ENCODE measurements at places on chromosomes 1 and 21.

DNA sequence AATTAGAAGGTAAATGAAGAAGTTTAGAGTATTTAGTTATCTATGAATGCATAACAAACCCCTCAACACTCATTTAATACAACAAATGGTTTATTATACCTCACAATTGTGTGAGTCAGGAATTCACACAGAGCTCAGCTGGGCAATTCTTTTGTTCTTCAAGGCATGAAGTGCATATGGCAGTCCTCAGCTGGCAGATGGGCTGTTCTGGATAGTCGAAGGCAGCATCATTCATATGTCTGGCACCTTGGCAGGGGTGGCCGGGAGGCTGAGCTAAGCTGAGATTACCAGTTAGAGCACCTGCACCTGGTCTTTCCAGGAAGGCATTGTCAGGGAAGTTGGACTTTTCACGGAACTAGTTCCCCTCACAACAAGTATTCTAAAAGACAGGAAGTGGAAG is 286.2 kb upstream of the DUSP10 start:
- no peak for DNase-seq

DNA sequence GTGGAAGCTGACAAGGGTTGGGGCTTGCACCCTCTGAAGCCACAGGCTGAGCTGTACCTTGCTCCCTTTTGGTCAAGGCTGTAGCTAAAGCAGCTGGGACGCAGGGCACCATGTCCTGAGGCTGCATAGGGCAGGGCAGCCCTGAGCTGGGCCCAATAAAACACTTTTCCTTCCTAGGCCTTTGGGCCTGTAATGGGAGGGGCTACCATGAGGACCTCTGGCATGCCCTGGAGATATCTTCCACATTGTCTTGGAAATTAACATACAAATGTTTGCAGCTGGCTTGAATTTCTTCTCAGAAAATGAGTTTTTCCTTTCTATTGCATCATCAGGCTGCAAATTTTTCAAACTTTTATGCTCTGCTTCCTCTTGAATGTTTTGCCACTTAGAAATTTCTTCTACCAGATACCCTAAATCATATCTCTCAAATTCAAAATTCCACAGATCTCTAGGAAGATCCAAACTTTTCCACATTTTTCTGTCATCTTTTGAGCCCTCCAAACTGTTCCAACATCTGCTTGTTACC is 32.9 kb upstream of the TTLL7 start:
- no peak for DNase-seq

DNA sequence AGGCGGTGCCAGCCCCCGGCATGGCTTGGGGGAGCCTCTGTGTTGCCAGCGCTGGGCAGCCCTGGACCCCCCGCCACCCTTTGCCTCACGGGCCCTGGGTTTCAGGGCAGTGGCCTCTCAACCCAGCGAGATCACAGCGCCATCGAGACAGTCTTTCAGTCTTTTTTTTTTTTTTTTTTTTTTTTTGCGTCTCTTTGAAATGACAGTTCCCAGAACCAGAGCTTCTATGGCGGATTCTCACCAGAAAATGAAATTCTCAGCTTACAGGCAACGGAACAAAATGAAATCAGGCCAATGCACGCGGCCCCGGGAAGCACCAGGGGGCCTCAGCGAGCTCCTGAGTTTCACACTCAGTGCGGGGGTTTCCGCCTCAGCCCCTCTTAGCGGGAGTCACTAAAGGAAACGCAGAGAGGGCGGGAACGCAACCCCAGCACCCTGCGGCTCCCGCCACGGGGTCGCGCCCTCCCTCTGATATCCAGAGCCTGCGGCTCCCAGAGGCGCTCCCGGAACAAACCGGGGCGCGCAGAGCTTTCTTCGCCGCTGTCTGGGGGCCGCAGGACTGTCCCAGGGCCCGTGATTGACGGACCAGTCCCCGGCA is 8.0 kb upstream of the COL6A1 start:
- DNase-seq: peak; percentile 94

DNA sequence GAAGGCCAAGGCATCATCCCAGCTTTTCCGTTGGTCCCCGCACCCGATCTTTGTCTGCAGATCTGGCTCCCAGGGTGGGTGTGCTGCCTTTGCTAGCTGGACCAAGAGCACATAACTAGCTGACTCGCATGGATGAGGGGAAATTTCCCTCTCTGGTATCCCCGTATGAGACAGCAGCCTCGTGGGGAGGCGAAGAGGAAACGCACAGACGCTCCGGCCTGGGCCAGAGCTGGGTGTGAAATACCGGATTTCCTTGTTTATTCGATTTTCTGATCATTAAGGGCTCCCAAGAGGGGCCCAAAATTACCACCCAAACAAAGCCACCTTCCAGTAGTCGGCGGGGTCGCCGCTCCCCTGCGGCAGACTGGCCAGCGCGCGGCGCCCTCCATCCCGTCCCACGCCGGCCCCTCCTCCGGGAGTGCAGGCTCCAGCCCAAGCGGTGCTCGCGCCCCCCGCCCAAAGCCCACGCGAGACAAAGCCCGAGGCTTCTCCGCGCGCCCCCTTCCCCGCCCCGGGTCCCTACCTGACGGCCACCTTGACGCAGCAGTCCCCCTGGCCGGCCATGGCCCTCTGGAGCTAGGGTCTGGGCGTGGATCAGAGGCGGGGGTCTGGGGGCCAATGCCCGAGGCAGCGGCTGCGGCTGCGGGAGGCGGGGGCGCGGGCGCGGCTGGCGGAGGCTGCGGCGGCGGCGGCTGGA is 546 bp downstream of the KIF21B start:
- DNase-seq: no peak

- DNase-seq: no peak
Measured at GRCh38 chr1:44672254-44672955, 1.9 kb downstream of the TMEM53 start.

DNA sequence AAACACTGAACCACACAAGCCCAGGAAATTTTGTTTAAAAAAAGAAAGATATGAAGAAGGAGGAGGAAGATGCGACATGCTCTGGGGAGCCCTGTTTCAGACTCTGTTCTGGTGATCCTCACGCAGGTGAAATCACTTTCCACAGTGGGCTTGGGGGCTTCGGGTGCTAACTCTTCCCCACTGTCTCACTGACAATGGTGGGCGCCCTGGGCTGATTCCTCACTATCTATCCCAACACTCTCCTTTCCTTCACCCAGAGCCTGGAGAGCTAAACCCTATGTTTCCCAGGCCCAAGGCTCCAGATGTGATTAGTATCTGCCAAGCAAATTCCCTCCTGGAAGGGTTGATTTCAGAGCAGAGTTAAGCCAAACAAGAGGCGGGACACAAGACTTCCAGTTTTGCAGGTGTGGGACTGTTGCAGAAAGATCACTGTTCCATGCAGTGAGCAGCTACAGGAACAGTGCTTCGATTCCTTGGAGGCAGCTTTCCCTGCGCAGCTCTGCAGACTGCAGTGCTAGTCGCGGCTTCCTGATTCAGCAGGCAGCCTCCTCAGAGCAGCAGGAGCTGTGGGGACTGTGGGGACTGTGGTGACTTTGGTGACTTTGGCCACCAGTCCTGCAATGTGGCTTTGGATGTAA is 168.3 kb downstream of the RHOU start:
- no peak for DNase-seq

- peak; percentile 25 for DNase-seq
Measured at GRCh38 chr1:180270530-180271271, 40.6 kb downstream of the LHX4 start.

DNA sequence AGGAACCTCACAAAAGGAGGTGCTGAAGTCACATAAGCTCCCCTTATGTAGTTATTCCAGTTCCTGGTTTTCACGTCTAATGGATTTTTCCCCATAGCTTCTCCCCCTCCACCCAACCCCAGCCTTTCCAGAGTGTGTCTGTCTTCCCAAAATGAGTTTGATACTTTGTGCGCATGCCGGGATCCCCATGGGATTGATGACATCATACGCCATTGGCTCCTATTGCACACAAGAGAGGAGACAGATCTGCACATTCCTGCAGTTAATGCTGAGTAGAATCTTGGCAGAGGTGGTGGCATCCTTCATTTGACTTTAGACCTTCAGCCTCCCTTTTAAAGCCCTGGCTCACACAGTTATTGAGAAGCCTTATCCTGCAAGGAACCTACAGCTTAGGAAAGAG is 71.4 kb downstream of the DDR2 start:
- DNase-seq: no peak

DNA sequence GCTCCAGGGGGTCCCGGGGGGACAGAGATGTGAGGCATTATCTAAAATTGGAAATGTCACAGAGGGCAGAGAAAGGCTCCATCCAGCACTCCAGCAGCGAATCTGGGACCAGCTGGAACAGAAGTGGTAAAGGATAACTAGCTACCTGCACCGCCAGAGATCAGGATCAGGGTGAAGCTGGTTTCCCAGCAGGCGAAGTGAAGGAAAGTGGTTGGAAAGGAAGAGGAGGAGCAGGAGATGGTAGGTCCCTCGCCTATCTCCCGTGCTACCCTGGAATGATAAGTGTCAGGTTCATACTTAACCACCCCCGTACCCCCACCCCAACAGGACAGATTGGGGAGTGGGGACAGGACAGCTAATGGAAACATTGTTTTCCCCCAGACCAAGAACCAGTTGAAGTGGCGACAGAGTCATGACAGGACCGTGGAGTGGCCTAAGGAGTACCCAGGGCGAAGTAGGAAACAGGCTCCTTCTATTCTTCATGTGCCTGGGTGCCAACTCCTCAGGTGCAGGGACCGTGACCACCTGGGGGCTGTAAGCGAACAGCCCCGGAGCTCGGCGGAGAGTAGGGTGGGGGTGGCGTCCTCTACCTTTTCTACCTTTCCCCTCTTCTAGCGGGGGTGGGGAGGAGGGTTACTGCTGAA is 717 bp downstream of the B4GALT3 start:
- no peak for DNase-seq

DNA sequence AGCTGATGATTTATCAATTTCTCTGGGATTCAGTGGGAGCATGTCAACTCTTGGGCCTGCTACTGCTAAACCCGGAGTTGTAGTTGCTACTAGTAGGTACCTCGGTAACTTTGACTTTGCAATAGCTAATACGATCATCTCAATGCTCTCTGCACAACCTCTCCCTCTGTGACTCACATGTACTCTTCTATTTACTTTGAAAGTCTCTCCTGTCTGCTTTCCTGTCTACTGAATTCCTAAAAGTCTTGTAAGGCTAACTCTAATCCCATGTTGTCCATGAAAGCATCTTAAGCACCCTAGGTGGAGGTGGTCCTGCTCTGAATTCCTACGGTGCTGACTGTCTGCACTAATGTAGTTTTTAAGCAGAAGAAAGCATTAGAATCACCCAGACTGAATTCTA is 29.3 kb downstream of the SLC9C2 start:
- DNase-seq: no peak

DNA sequence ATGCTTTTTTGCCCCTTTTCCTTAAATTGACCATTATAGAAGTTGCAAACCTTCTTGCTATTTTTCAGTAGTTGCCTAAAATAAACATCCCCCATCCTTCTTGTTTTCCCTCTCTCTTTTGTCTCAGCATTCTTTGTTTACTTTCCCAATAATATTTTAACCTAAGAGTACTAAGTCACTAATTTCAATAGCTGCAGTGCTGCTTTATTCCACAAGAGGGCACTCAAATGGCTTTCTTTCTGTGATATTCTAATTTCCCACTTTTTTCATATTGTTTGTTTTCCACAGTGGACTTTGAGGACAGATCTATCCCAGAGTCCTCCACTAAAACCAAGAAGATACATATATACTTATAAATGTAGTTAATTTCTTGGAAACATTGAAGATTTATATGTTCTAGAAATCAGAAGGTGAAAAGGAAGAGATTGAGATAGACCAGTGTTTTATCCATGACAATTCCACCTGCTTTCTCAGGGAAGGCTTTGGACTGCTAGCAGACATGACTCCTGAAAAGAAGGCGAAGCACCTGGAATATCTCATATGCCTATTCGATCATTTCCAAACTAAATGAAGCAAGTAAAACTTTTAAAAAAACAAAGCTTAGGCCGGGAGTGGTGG is 104.8 kb upstream of the GRIK1 start:
- DNase-seq: no peak

GRCh38 chr1:181918880-181919525 is 142.5 kb downstream of the ZNF648 start:
- no peak for DNase-seq

DNA sequence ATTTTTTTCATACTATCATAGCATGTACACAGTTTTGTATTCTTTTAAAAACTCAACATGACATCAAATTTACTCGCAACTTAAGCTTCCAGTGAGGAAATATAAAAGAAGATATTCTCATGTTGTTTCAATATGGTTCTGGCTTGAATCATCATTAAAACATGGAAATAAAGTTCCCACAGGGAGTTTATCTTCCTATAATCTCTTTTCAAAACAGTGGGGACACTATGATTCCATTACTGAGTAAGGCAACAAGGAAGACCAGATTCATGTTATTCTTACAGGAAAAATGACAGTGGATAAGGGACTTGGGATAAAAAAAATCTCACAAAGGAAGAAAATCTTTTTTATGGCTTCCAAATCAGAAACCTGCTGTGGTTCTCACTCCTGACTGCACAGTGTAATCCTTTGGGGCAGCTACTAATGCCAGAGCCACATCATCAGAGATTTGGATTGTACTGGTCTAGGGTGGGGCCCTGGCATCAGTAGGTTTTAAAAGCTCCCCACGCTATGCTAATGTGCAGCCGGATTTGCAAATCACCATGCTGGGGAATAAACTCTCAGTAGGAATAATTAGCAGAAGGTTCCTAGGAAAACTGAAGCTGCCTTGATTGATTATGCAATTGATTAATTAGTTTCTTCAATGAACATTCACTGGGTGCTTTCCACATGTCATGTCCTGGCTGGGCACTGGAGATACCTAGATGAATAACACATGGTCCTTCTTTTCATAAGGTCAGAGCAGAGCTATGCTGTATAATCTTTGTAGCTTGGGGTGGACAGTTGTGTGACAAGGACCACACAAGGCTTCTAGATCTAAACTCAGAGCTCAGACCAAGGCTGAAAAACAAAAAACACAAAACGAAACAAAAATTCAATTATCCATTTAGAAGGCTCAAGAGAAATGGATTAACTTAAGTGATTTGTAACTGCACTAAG is 71.1 kb upstream of the C8B start:
- DNase-seq: no peak

Measured in left hindlimb (tissue), 1 donor.